Fibroblast of skin of right biceps (primary cell): ENCODE measurements at places on chromosomes 3 and 15.

GRCh38 chr3:101861212-101861788, 12.0 kb downstream of the NFKBIZ start:
- DNase-seq = no peak

GRCh38 chr15:71706461-71707229, 103.7 kb upstream of the NR2E3 start:
- DNase-seq = no peak

DNA sequence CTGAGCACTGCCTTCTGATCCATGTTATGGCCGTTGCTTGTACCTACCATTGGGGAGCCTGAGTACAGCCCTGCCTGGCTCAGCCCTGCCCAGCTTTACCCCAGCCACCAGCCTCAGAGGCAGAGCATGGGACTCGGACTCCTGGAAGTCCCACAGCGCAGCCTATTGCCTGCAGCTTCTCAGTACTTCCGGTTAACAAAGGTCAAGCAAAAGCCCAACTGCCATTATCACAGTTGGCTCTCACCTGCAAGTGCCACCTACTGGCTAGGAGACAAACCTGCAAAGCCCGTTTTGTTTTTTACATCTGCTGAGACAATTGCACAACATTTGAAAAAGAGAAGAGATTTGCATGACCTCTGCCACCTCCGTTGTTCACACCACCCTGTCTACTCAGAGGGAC, 1081.7 kb downstream of the NAALADL2 start:
- no peak for DNase-seq

- DNase-seq = peak; percentile 31
Measured at GRCh38 chr3:184652465-184652864, 59.4 kb downstream of the MAGEF1 start.

- DNase-seq = no peak
Measured at GRCh38 chr3:192422997-192423342, 304.4 kb downstream of the FGF12 start.

- no peak for DNase-seq
Measured at GRCh38 chr15:101139986-101140696, 111.7 kb downstream of the CHSY1 start.

GRCh38 chr15:34755419-34755773, 598 bp upstream of the GJD2 start:
- no peak for DNase-seq

DNA sequence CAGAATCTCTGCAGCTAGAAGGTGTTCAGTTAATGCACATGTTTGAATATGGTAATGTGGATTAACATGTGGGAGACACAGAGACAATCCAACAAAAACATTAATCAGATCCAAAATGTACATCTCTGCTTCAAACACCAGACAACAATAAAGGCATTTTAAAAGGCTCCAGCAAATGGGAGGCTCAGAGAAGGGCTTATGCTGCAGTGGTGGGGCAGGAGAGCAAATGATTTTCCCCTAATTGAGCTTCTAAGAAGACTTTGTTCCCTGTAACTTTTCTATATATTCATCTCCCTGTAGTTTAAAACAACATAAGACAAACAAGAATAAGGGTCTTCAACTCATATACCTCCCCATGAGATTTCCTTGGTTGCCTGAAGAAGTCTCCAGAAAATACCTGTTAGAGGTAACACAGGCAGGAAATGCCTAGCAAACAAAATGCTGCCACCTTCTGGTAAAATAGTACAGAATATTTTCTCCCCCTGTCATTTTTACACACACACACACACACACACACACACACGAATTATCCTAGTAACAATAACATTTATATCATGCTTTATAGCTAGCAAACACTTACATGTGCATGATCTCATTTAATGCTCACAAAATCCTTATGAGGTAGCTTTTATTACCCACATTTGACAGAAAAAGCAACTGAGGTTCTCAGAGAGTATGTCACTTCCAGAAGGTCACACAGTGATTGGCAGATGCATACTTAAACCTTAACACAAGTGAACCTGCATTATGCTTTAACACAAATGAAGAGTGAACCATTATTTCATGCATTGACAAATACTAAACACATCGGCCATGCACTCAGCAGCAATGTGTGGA, 123.4 kb upstream of the MB21D2 start:
- DNase-seq = peak; percentile 45

DNA sequence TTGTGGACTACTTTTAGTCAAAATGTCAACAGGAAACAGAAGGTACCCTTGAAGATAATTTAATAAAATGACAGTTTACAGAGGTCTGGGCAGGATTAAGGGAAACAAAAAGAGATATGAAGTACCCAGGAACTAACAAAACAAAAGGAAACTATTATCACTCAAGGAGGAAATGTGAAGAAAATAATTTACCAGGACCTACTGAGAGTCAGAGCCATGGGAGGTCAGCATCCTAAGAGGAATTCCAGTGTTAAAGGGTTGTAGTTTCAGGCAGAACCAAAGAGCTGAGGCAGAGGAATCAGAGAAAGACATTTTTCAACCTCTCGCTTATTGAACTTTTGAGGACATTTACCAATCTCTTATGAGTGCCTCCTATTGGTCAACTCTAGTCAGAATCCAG, 408.9 kb upstream of the CBLB start:
- DNase-seq = no peak

DNA sequence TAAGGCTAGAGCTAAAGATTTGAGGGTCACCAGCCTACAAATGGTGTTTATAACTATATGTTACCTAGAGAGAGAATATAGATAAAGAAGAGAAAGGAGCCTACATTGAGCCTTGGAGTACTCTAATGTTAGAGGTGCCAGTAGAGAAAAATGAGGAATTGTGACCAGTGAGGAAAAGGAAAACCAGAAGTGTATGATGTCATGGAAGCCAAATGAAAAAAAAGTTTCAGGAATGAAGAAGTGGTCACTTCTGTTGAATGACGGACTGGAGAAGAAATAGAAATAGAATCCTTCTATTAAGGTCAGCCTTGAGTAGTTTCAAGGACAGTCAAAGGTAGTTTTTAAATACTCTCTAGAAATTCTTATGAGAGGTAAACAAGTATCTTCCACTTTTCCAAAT, 51.2 kb upstream of the MLF1 start:
- no peak for DNase-seq

GRCh38 chr3:71956716-71957115, 171.8 kb upstream of the PROK2 start:
- no peak for DNase-seq

GRCh38 chr3:105877336-105877910, 8.6 kb upstream of the CBLB start:
- no peak for DNase-seq

GRCh38 chr3:170179432-170179831, 2.1 kb downstream of the PHC3 start:
- no peak for DNase-seq

DNA sequence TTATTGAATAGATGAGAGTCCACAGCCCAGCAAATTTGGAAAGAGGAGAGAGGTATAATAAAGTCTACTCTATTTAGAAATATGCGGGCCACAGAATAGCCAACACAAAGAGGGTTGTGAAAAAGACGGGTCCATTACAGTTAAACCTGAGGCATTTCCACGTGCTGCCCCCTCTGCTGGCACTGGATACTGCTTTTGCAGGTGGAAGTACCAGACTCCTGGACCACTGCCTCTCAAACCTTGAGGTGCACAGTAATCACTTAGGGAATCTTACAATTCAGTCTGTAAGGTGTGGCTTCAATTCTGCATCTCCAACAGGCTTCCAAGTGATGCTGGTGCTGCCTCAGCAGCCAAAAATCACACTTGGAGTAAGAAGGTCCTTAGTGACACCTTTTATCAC, 3.0 kb upstream of the TFDP2 start:
- no peak for DNase-seq

- DNase-seq = peak; percentile 90
Measured at GRCh38 chr3:53806182-53807116, 39.8 kb downstream of the CHDH start.

DNA sequence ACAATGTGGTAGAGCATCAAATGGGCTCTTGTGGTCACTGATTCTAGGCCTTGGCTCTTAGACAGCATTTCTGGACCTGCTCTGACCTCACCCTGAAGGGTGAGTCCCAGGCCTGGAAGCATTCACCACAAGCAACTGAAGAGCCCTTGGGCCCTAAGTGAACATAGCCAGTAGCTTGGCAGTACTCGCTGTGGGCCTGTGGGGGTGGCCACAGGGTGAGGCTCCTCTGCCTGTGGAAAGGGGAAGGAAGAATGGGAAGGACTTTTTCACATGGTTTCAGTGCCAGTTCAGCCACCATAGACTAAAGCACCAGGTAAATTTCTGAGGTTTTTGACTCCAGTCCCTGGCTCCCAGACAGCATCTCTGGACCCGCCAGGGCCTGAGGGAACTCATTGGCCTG, 5.1 kb upstream of the ZSCAN2 start:
- no peak for DNase-seq

- DNase-seq = peak; percentile 14
Measured at GRCh38 chr3:40302784-40303183, 6.7 kb upstream of the EIF1B start.

DNA sequence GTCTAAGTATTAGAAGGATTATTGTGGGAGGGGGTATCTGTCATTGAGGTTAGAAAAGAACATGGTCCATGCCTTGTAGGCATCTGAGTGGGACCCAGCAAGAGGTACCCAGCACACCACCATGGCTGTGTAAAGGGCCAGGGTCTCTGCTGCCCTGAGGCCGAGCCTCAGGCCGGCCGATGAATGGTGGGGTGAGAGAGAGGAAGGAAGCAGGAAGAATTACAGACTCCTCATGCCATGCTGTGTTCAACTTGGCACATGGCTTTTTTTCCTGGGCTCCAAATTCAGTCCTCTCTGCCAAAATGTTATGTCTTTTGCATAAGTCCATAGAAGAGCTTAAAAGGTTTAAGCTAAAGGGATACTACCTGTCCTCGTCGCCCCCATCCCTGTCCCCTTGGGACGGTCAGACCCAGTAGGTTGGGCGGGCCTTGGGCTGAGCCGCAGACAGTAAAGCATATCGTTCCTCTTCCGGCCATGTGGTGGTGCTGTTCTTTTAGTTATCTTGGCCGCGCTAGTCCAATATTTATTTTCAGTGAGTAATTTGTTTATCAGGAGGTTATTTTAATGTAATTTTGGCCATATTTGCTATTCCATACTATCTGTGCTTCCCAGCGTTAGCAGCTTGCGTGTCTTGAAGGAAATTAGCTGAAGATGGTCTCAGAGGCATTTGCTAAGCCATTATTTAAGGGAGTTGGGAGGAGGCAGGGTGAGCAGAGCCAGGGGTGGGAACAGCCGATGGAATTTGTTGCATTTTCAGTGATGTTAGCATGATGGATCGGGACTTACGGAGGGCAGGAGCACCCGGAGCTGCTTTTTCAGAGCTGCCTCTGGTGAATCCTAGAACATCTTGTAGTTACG, 152.4 kb downstream of the AGBL1 start:
- peak; percentile 22 for DNase-seq

DNA sequence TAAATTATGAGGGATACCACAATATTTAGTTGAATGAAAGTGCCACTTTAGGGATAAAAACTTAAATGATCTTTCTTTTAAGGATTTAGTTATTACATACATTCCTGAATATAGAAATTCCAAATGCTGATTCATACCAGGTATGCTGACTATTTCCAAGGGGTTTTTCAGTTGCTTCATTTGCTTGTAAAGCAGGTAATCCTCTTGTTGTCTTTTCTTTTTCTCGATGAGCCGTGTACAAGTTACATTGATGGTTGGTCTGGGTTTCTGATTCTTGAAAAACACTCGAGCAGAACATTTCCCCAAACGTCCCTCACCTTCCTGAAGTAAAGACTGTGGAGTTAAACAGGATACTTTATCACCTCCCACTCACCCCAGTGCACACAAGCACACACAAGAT, 21.7 kb downstream of the RARRES1 start:
- no peak for DNase-seq

DNA sequence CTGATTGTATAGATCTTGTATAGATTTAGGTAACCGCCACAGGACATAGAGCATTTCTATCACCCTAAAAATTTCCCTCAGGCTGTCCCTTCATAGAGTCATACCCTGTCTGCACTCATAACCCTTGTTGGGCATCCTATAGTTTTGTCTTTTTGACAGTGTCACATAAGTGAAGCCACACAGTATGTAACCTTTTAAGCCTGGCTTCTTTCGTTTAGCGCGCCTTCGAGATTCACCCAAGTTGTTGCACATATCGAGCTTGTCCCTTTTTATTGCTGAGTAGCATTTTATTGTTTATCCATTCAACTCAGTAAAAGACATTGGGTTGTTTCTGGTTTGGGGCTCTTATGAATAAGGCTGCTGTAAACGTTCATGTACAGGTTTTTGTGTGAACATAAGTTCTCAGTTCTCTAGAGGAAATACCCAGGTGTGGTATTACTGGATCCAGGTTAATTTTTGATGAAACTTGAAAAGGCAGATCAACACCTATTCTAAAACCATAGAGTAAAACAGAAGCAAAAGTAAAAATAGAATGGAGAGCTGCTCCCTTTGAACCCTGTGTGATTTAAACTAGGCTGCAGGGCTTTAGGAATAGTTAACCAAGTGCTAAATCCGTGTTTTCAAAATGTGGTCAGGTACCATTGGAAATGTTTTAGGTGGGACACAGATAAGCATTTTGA, 49.5 kb downstream of the CD86 start:
- no peak for DNase-seq

DNA sequence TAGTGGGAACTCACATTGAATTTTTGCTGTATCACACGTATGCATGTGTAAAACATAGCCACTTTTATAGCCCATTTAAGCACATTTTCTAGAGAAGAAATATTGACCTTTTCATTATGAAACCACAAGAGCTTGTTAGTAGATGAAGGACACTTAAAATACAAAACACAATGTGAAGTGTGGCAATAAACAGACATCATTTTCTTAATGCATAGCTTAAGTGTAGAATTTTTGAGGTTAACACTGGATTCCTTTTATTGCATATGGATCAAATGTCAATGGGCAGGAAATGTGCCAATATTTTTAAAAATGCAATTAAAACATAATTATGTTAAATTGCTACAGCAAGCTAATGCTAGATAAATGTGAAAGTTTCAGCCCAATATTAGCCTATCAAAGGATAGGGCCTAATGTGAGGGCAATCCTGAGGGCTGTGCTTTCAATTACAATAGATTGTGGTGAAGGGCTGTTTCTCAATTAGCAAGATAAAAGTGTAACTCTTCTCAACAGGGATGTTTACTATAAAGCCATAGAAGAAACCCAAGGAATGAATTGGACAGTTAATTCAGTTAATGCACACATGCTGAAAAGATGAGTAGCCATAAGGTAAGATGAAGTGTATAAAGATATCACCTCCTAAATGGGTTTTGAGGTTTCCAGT, 489.0 kb upstream of the CDIN1 start:
- peak; percentile 27 for DNase-seq

GRCh38 chr15:71278989-71279756, 163.9 kb downstream of the THSD4 start:
- DNase-seq = peak; percentile 96

GRCh38 chr3:12444582-12445471, 39.5 kb upstream of the TSEN2 start:
- DNase-seq = no peak

- DNase-seq = no peak
Measured at GRCh38 chr15:55829826-55830225, 86.9 kb upstream of the PRTG start.

DNA sequence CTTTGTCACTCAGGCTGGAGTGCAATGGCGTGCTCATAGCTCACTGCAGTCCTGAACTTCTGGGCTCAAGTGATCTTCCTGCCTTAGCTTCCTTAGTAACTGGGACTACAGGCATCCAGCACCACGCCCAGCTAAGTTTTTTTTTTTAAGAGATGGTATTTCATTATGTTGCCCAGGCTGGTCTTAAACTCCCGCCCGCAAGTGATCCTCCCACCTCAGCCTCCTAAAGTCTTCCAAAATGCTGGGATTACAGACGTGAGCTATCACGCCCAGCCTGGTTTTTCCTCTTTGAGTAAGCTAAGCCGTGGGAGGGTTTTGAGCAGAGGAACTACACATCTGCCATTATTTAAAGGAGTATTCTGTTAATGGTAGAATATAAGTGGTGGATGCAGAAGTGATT, 7.4 kb upstream of the LRRFIP2 start:
- no peak for DNase-seq
